ENCODE measurements at places on chromosomes 3 and 15.

DNA sequence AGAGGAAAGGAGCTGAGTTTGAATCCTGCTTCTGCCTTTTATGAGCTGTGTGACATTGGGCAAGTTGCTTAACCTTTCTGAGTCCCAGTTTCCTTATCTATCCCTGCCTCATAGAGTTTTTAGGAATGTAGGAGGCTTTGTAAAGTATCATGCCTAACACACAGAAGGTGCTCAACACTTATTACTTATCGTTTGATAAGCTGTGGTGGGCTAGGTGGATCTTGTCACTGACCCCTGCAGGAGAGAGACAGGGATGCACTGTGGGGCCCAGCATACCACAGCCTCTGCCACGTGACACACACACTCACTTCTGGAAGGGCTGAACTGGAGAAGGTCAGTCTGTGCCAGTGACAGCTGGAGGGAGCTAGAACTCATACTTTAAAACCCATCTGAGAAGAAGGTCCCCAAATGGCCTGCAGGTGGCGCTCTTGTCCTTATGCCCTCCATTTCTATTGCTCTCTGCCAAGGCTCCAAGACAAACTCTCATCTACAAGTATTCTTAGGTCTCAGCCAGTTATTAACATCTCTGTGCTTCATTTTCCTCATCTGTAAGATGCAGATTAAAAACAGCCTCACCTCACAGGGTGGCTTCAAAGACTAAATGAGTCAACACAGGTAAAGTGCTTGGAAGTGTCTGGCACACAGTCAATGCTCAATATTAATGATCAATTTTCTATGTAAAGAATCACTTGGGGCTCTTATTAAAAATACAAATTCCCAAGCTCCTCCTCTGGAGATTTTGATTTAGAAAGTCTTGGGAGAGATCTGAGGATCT is 57.5 kb upstream of the HACD2 start:
- DNase-seq: peak; percentile 45

DNA sequence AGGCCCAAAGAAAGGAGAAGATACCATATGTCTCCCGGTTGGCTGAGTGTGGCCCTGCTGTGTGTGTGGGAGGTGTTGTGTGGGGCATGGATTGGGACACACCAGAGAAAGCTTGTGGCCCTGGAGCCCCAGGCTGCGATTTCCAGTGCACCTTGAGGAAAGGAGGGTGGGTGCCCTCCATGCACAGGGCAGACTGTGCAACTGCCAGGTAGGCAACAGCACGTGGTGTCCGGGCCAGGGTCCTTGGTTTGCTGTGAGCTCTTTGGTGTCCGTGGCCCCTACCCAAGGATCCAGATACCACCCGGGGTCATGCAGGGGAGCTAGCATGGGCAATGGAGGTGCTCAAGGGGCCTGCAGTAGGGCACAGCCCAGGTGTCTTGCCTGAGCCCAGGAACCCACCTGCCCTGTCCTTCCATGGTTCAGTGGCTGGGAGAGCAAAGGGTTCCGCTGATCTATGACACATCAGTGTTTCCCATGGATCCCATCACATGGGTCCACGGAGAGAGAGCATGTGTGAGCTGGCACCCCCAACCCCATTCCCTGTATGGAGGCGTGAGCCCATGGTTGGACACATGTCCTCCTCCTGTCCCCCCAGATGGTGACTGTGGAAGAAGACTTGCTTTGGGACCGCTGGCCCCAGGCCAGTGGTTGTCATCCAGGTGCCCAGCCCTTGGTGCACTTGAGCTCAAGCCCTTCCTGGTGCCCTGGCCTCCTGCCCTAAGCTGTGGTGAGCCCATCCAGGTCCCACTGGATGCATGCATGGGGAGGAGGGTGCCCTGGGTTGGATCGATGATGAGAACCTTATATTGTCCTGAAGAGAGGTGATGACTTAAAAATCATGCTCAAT is 223.4 kb downstream of the SNRPN start:
- no peak for DNase-seq

GRCh38 chr15:63089260-63090043 is 32.2 kb upstream of the LACTB start:
- no peak for DNase-seq

DNA sequence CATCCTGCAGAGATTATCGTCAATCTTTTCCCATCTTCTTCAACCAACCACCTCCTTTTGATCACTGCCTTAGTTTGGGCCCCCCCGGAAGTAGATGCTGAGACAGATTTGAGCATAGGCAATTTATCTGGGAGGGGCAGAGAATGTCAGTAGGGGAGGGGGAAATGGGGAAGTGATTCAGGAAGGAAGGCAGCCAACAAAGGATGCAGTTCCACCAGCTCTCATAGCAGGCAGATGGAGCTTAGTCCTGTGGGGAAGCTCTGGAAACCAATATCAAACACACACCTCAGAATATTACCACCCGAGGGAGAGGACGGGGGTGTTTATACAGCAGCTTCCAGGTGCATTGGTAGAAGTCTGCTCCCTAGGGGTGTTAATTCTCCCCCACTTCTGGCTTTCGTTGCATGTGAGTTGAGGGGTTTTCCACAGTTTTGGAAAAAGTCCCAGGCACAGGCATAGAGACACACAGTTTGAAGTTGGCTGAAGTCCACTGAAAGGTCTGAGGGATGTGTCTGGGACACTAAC is 91.5 kb upstream of the TNFAIP8L3 start:
- no peak for DNase-seq

- DNase-seq: no peak
Observed at GRCh38 chr3:123451186-123451585, 2.3 kb upstream of the ADCY5 start.

DNA sequence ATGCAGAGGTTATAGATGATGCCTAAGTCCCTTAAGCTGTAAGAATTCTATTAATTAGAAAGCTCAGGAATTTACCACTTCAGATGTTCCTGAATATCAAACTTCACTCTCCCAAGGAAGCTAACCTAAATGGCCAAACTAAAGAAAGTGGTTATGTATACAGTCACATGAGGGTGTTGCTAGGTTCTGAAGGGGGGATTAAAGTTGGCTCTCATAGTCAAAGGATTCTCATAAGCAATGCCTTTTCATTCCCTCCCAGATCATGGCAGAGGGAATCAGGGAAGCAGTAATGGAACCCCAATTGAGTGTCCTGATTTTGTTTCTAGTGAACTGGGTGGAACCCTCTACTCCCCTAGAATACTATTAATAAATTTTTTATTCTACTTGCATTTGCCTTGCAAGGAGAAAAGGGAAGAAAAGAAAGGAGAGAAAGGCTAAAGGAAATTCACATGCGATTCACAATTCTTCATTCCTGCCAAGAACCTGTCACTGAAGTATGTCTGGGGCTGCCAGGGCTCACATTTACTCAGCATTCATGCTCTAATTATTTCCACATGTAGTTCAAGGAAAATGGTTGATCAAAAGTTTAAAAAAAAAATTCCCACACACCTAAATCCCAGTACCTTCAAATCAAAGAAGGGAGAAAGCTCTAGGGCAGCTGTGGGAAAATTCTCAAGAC is 25.1 kb downstream of the FSTL1 start:
- DNase-seq: no peak

DNA sequence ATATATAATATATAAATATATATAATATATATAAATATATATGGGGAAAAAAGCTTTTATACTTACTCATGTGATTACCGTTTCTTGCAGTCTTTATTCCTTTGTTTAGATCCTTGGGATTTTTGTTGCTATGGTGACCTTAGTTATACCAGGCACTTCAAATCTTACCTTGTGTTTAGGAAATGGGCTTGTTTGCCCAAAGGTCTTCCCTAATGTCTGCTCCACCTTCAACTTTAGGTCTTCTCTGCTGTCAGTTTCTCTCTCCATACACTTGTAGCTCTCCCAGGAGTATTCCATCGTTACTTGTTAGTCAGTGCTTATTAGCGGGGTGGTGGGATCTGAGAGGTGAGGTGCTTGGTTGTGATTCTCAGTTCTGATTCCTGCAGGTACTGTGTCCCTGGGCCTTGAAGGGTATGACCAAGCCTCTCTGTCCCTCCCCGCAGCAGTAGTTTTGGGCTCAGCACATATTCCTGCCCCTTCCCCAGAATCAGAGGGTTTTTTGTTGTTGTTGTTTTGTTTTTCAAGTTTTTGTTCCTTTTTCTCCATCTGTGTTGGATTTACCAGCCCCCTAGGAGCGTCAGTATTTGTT is 9.6 kb upstream of the LAMP3 start:
- no peak for DNase-seq

GRCh38 chr3:139944256-139944910 is 9.4 kb downstream of the CLSTN2 start:
- no peak for DNase-seq

GRCh38 chr15:27679731-27680471 is 419.2 kb downstream of the OCA2 start:
- DNase-seq: no peak

- DNase-seq: no peak
Observed at GRCh38 chr15:95132774-95133173, 901.4 kb downstream of the MCTP2 start.

GRCh38 chr3:93981649-93982048 is 1.7 kb downstream of the ARL13B start:
- no peak for DNase-seq

GRCh38 chr3:188396251-188396650 is 242.3 kb downstream of the LPP start:
- DNase-seq: no peak

DNA sequence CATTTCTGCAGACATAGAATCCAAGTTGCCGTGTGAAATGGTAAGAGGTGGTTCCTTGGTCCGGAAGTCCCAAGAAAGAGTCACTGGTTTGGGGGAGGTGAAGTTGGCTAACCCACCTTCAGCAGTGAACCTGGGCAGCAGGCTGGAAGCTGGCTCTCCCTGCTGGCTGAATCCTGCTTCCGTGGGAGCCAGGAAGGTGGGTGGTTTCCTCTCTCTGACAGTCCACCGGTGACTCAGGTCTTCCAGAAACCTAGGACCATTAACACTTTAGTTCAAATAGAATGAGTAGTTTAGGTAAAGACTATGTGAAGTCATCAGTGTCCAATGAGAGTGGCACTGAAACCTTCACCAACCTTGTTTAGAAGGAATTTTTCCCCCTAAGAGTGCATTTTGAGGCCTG is 87.4 kb upstream of the CACNA2D3 start:
- no peak for DNase-seq

- DNase-seq: no peak
Observed at GRCh38 chr3:179526989-179527391, 35.7 kb upstream of the ACTL6A start.

GRCh38 chr3:106685745-106686144 is 691.5 kb upstream of the CCDC54 start:
- no peak for DNase-seq

GRCh38 chr3:134095005-134095404 is 65.3 kb upstream of the SLCO2A1 start:
- no peak for DNase-seq

DNA sequence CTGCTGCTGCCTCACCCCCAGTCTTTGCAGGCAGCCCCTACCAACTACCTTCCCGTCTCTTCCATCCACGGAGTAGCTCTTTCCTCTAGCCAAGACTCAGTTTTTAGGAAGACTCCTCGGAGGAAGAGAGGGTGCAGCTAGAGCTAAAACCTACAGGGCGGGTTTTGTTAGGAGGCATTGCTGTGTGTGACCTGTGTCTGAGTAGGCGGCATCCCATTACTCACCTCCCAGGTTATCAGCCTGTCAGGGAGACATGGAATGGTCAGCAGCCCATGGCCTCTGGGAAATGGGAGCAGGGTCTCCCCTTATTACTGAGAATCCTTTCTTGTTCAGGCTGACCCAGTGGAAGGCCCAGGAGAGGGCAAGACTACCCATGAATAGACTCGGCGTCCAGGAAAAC is 43.8 kb upstream of the FGD5 start:
- DNase-seq: no peak

DNA sequence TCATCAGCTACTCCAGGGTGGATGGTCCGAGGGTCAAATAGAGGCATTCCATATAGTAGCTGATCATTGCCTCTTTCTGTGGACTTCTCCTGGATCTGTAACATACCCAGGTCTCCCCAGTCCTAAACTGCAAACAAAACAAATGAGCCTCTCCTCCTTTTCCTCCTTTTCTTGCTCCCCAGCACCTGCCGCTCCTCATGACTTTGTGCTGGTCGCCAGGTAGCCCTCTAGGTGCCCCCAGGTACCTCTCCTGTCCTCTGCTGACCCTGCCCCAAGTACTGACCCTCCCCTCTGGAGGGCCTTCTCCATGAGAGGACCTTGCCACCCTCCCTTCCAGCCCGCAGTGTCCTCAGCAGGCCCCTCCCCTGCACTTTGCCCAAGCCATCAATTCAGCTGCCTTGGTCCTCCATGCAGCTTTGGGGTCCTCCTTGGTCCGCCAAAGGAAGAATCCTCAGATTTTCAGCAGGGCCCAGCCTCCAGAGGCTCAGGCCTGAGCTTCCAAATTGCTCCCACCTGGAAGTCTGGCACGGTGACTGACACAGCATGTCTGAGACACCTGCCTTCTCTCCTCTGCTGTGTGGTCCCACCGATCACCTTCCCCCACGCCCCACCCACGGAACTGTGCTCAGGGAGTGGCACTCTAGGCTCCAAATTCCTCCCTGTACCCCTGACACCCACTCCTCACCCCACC is 111.0 kb downstream of the LRRK1 start:
- DNase-seq: no peak

DNA sequence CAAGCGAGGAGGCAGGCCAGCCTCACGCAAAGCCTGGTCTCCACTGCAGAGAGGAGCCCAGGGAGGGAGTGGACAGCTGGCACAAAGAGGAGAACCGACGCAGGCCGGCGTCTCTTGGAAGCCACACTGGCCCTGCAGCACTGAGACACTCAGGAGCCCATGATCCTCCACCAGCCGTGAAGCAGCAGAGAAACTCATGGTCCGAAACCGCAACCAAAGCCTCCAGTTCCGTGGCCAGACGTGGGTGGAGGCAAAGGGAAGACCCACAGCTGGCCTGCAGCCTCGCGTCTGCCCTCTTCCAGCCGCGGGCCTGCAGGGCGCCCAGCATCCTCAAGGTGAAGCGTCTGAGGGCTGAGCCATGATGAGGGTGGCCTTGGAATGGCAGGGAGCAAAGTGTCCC is 62.2 kb upstream of the SEC61A1 start:
- no peak for DNase-seq

- no peak for DNase-seq
Observed at GRCh38 chr3:129633751-129634481, 27.4 kb upstream of the PLXND1 start.

GRCh38 chr3:98501270-98501669 is 3.8 kb downstream of the OR5K2 start:
- DNase-seq: no peak

GRCh38 chr15:52112203-52112750 is 298 bp downstream of the BCL2L10 start:
- DNase-seq: peak; percentile 31

DNA sequence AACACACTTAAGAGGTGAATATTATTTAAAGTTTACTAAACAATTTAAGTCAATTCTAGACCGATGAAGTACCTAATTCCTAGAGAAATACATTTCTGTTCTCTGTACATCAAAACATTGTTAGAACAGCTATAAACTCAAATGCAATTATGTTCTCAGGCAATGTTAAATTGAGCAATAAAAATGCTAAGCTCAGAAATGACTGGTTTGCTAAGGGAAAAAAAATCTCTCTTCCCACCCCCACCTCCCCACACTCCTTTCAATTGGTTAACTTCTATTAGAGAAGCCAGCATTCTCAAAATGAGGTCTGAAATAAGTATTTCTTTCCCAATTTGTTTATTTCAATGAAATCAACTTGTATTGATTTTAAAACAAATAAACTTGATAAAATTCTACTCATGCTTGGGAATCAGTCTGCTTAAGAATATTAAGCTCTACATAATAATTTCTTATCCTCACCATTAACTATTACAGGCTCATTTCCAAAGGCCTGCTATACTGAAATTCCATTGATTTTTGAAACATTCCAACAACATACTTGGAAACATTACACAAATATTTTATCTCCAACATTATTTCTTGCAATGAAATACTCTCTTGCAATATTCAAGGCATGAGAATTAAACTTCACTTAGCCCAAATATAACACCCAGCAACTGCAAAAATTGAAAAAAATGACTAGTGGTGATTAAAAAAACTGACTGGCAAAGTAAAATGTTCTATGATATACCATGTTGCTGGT is 22.6 kb downstream of the TSPAN3 start:
- no peak for DNase-seq
